CD4-positive, alpha-beta T cell (primary cell): ENCODE measurements at places on chromosomes 12 and 14.
A peak's percentile ranks its signal among the peaks of the same experiment; 100 is the strongest.

DNA sequence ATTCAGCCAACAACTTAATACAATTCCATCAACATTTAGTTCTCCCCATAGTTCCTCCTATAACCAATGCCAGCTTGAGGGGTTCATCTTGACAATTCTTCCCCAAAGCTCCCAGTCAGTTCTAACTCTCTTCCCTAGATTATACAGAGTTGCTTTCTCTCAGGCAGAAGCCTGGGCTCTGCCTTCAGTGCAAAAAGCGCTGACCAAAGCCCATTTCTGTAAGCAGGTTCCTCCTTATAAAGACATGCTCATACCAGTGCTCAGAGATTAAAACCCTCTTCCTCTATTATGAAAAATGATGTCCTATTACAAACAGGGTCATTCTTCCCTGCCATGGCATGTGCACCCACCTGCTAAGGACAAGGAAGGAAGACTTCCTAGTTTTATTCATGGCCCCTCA, 16.2 kb downstream of the SPIC start:
- no peak for DNase-seq
- no peaks in the 10 kb centered on the region for H3K36me3 ChIP-seq

- H3K36me3 ChIP-seq: peaks cover 11% of the 10 kb centered on the region
- H3K4me1 ChIP-seq: no peaks in the 10 kb centered on the region
- no peak overlapping the region for H3K27ac ChIP-seq
- H3K4me3 ChIP-seq: no peak overlapping the region
These were observed 25.9 kb downstream of the FUT8 start for GRCh38 chr14:65438266-65438933.

DNA sequence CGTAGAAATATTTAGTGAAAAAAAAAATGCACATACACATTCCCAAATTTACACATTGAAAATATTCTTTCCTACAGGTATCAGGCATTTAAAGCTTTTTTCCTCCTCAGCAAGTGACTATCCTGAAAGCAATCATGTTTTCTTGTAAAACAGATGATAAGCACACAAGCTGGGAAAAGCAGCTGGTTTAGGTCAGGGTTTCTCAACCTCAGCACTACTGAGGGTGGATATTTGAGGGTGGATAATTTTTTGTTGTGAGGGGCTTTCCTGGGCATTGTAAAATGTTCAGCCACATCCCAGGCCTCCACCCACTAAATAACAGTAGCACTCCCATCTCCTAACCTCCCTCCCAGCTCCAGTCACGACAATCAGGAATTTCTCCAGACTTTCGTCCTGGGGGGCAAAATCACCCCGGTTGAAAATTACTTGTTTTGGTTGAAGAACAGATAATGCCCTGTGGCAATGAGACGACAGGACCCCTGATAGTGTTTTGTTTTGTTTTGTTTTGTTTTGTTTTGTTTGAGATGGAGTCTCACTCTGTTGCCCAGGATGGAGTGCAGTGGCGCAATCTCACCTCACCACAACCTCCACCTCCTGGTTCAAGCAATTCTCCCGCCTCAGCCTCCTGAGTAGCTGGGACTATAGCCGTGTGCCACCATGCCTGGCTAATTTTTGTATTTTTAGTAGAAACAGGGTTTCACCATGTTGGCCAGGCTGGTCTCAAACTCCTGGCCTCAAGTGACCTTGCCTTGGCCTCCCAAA, 15.0 kb upstream of the NT5DC3 start:
- H3K27me3 ChIP-seq: no peaks in the 10 kb centered on the region
- H3K4me3 ChIP-seq: no peak overlapping the region
- H3K36me3 ChIP-seq: no peaks in the 10 kb centered on the region

DNA sequence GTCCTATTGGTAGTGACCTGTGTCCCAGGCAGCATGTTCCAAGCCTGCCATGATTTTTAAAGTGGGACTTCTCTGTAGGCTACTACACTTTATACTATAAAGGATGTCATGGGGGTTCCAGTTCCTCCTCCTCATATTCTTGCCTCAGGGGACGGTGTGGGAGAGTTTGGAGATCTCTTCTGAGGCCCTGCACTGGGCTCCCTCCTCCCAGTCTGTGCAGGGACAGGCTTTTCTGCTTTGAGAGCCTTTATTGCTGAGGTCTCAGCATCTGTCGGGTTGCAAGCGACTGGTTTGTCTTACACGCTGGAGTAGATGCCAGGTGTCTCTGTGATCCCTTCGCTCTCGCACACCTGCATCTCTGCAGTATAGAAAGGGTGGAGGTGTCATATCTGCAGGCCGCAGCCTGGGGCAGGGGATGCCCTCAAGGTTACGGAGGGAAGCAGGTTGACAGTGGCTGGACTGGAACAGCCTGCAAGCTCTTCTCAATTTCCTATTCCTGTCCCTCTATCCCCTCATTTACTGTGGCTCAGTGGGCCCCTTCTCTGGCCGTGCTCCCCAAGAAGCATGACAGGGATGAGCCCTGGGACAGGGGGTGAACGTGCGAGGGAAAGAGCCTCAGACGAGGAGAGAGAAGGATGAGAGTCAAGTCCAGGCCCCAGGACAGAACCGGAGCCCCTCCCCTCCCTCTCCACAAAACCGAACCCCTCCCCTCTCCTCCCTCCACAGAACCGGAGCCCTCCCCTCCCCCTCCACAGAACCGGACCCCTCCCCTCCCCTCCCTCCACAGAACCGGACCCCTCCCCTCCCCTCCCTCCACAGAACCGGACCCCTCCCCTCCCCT, 51.3 kb downstream of the SLC6A12 start:
- no peak overlapping the region for H3K4me3 ChIP-seq
- H3K27ac ChIP-seq: no peak overlapping the region
- peak; percentile 52 for DNase-seq
- H3K36me3 ChIP-seq: no peaks in the 10 kb centered on the region
- no peaks in the 10 kb centered on the region for H3K27me3 ChIP-seq
- H3K4me1 ChIP-seq: no peaks in the 10 kb centered on the region

- H3K36me3 ChIP-seq: no peaks in the 10 kb centered on the region
- no peak overlapping the region for H3K4me3 ChIP-seq
- H3K27me3 ChIP-seq: no peaks in the 10 kb centered on the region
- no peaks in the 10 kb centered on the region for H3K4me1 ChIP-seq
- DNase-seq: no peak
- H3K27ac ChIP-seq: no peak overlapping the region
These were observed 258.6 kb upstream of the TMEM132C start for GRCh38 chr12:128008341-128008740.

DNA sequence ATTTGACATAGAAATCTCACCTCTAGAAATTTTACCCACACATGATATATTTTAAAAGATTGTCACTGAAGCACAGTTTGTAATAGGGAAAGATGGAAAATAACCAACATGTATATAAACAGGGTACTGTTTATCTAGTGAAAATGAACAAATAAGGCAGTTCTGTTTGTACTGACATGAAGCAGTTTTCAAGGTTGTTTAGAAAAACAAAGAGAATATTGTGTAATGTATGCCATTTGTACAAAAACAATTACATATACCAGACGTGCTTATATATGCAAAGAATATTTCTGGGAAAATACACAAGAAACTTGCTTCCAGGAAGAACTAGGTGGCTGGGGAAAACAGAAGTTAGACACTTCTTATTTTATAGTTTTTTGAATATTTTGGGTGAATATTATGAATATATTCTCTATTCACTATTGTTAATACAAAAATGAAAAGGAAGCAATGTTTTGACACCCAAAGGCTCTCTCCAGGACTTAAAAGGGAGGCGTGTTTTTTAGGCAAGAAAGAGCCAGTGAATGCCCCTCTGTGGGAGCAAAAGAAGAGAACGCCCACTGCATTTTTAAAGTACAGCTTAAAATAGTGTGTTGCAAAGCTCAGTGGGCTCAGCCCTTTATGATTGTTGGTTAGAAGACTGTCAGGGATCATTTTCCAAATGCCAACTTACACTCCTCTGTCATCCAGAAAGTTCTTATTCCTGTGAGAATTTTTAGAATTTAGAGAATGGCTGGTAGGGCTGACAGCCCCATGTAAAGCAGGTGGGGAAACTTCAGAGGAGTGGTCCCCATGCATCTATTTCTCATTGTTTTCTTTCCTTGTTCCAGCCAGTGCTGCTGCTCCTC, 59.6 kb upstream of the FERMT2 start:
- DNase-seq: no peak
- H3K27me3 ChIP-seq: no peaks in the 10 kb centered on the region
- no peaks in the 10 kb centered on the region for H3K36me3 ChIP-seq
- no peak overlapping the region for H3K4me3 ChIP-seq

- H3K4me3 ChIP-seq: no peak overlapping the region
- no peaks in the 10 kb centered on the region for H3K4me1 ChIP-seq
- peaks cover 19% of the 10 kb centered on the region for H3K27me3 ChIP-seq
- H3K36me3 ChIP-seq: no peaks in the 10 kb centered on the region
These were observed 22.5 kb upstream of the C14orf132 start for GRCh38 chr14:96016501-96017160.

DNA sequence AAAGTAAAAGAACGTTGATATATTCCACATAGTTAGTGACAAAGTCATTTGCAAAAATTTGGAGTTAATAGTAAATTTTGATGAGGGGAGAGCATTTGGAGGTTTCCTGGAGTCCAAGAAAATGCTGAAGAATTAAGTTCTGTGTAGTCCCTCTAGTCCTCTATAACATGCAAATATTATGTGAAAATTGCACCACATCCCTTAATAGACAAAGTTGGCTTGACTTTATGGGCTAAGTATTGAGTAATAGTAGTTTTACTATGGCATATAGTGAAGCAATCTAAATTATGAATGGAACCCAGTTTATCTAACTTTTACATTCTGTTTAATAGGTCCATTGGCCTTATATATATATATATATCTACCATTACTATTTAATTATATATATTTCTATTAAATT, 66.4 kb upstream of the DCN start:
- H3K36me3 ChIP-seq: no peaks in the 10 kb centered on the region
- H3K4me3 ChIP-seq: no peak overlapping the region
- no peak for DNase-seq
- H3K4me1 ChIP-seq: no peaks in the 10 kb centered on the region
- no peaks in the 10 kb centered on the region for H3K27me3 ChIP-seq
